ENCODE measurements at places on chromosomes 5 and 9.

DNA sequence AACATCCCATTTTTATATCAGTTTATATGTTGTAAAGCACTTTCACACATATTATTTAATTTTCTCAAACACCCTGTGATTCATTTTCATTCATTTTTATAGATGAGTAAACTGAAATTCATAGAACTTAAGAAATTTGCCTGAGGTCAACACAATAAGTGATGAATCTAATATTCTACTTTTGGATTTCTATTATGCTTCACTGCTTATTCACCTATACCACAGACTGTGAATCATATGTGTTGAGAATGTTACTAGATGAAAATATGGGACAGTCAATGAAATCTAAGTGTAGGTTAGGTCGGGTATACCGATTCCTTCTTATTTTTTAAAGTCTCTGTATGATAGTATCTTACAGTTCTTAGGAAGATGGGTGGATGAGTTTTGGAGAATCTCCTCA, 24.8 kb downstream of the CDC37L1 start:
- DNase-seq, result no peak

DNA sequence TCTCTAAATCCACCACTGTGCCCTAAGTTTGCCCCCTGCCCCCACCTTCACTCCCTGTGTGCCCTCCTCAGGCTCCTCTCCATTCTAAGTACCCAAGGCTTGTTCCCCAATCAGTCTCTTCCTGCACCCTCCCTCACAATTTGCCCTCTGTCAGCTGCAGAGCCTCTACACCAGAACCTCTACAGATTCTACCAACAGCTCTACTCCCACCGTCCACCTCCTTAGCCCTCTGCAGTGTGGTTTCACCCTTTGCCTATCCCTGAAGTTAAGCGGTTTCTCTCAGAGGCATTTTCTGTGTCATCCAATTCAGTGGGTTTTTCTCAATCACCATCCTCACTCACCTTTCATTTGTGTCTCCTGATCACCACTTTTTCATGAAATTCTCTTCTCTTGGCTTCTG, 13.2 kb upstream of the ERAP2 start:
- DNase-seq, result no peak

DNA sequence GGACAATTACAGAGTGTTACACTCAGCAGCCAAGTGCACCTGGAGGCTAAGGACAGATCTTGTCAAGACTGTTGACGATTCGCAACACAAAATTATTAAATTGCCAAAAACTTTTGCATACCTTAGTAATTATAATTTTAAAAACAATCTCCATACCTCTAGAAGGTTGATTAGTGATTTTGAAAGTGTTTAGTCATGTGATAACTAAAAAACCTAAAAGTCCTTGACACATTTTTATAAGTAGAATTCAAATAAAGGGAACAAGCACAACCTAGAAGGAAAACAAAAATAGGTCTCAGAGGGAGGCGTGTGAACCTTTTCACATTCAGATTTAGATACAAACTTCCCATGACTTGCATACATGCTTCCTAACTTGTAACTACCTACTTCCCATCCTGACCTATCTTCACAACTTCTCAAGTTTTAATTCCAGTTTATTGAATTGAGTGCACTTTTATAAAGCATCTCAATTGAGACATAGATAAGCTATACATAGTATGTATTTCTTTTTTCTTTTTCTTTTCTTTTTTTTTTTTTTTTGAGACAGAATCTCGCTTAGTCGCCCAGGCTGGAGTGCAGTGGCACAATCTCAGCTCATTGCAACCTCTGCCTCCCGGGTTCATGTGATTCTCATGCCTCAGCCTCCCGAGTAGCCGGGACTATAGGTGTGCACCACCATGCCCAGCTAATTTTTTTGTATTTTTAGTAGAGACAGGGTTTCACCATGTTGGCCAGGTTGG, 5.8 kb downstream of the ZNF367 start:
- no peak for DNase-seq

DNA sequence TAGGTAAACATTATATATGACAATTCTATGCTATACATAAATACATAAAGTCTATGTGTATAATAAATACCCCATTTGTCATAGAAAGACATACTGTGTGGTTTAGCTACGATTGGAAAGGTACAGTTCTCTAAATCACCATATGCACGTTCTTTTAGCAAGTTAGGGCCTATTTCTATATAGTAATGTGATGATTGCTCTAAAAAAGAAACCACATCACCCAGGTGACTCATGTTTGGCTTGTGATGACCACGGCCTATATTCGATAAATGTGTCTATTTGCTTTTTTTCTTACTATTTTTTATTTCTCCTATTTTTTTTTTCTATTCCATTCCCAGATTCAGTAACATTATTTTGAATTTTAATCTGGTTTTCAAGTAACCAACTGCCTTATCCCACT, 34.7 kb downstream of the RETREG1 start:
- DNase-seq, result no peak
